ENCODE measurements at places on chromosomes 12 and 14.

DNA sequence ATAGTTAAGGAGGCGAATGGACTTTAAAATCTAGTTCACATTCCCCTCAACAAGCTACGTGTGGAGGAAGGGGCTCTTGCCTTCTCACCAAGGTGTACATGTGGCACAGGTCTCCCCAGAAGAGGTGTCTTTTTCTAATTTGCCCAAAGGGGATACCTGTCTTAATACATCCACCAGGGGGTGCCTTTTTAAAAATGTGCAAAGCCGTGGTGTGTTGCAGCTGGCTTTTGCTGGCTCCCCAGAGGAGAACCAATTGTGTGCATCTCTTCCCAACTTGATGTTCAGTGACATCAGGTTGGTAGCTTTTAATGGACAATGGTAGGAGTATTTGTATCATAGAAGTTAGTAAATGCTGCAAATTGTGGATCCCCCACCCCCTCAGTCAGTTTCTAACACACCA, 33.8 kb downstream of the CREBL2 start:
- DNase-seq = peak; percentile 33

- DNase-seq = no peak
Observed at GRCh38 chr12:113467502-113468364, 3.9 kb downstream of the LHX5 start.

DNA sequence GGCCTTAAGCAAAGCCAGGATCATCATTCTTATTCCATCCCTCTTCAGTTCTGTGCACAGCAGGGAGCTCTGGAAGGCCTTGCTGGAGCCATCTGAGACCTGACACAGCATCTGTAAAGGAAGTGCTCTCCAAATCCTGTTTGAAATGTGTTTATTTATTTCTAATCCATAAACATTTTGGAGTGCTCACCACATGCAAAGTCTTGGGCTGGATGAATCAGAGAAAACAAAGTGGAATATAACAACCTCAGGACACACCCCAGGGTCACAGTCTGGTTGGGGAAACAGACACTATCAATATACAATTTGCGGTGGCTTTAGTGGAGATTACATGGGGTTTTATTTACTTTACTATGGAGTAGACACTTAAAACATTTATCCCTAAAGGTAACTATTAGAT, 54.3 kb downstream of the BMP4 start:
- no peak for DNase-seq

DNA sequence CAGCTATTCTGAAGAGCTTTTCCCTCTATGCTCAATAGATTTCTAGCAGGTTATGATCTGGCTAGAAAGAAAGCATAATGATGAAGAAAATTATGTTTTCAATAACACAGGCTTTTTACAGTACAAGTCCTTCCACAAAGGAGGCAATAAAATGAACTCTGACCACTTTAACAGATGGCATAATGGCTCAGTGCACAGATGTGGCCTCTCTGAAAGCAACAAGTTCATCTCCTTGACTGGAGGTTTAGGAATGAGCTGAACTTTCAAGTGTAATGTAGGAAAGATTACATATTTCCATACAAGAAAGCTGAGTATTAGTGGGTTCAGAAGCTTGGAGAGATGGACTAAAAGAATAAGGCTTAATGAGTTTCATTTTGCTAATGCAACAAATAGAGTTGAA, 147.4 kb downstream of the EFCAB11 start:
- DNase-seq = no peak

DNA sequence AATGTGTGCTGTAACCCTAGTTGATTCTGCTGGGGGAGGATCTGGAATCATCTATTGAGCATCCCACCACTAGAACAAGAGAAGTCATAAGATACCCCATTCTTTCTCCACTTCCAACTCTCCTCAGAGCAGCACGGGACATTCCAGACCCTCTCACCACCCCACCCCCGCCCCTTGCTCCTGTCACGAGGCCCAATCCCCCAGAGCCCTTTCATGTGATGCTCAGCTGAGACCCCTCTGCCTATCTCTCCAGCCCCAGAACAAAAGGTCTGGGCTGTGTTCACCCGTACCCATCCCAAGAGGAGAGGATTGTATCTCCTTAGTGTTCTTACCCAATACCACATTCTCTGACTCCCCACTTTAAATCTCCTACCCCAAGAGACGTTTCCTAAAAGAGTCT, 602 bp downstream of the PMEL start:
- no peak for DNase-seq

DNA sequence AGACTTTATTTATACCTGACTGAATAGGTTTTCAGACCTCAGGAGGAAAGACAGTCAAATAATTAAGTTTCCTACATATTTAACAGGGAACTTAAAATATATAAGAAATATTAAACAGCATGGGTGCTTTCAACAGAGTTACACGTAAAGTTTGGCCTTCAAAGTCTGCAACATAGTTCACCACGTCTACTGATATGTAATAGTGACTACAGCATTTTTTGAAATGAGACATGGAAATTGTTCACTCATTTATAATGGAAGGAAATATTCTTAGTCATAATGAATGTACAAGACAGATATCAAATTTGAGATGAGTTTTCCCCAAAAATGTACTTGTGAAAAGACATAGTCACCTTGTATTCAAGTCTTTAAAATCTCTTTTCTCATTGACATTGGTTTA, 56.7 kb upstream of the KCNMB4 start:
- DNase-seq = peak; percentile 14

GRCh38 chr12:121968876-121969275, 50.5 kb downstream of the CFAP251 start:
- DNase-seq = no peak

GRCh38 chr12:27505109-27505508, 18.9 kb upstream of the PPFIBP1 start:
- peak; percentile 87 for DNase-seq

- DNase-seq = no peak
Observed at GRCh38 chr14:77469067-77469505, 11.2 kb downstream of the AHSA1 start.

- DNase-seq = no peak
Observed at GRCh38 chr12:82593901-82594396, 92.8 kb upstream of the TMTC2 start.

All from fibroblast of skin of back (primary cell).